ENCODE measurements at places on chromosomes 16 and 17.

DNA sequence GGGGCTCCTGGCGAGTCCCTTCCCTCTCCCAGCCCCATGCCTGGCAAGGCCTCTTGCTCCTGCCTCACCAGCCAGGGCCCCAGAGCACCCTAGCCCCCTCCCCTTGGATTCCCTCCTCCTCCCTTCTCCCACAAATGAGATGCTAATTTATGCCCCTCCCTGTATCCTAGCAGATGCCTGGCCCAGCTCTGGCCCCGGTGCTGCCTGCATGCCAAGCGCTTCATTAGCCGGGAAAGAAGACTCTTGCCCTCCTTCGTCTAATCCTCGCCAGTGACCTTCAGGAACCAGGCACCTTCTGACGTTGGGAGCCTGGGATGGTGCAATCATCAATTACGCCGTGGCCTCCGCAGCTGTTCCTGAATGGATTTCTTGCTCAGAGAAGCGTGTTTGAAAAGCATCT lies 127.8 kb downstream of the SDK2 start:
- H3K36me3 ChIP-seq: no peaks in the 10 kb centered on the region
- H3K4me3 ChIP-seq: no peak overlapping the region
- H3K4me1 ChIP-seq: no peaks in the 10 kb centered on the region
- no peak for DNase-seq

GRCh38 chr16:51012396-51012795 lies 138.7 kb downstream of the SALL1 start:
- DNase-seq: no peak
- H3K4me3 ChIP-seq: no peak overlapping the region
- no peak overlapping the region for H3K27ac ChIP-seq
- H3K4me1 ChIP-seq: no peaks in the 10 kb centered on the region

GRCh38 chr16:84570739-84571403 lies 47.0 kb downstream of the COTL1 start:
- H3K4me1 ChIP-seq: peaks cover 12% of the 10 kb centered on the region
- no peak overlapping the region for H3K4me3 ChIP-seq
- no peaks in the 10 kb centered on the region for H3K36me3 ChIP-seq
- peak overlapping the region; percentile 62 for H3K27ac ChIP-seq

DNA sequence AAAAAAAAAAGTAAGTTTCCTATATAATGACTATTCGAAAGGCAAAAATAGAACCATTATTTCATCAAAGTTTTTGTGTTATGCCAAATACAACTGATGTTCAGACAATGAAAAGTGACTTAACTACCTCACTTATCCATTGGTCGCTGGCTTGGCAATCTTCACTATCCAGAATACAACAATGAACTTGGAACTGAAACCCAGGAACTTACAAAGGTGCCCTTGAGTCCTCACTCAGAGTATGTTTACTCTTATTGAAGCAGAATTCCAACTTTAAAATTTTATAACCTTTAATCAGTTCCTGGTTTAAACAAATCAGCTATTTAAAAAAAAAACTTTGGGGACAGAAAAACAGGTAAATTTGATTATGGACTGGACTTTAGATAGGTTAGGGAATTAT lies 34.1 kb downstream of the HELZ start:
- no peak overlapping the region for H3K27ac ChIP-seq
- H3K27me3 ChIP-seq: no peaks in the 10 kb centered on the region
- no peaks in the 10 kb centered on the region for H3K4me1 ChIP-seq
- no peak overlapping the region for H3K4me3 ChIP-seq
- no peak for DNase-seq

DNA sequence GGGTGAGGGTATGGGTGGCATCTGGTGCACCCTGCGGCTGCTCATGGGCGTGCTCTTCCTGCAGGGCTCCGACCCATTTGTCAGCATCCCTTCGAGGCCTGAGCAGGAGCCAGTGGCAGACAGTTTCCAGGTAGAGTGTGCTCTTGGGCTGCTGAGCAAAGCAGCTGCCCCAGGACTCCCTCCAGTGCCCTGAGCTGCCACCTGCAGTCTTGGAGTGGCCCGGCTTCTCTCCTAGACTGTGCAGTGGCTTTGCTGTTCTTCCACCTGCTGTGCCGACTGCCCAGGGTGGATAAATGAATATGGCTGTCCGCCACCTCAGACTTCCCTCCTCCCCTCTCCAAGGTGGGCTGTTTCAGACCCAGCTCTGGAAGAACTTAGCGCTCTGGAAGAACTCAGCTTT lies 10.8 kb upstream of the JPT2 start:
- H3K4me3 ChIP-seq: no peak overlapping the region
- no peaks in the 10 kb centered on the region for H3K27me3 ChIP-seq

All from muscle of leg (tissue), 16 donors.